ENCODE measurements at places on chromosomes 12 and 14. TPM values are rescaled to one million over a fixed set of nuclear protein-coding genes. Genes with fewer than 3 reads are reported as not detected.

DNA sequence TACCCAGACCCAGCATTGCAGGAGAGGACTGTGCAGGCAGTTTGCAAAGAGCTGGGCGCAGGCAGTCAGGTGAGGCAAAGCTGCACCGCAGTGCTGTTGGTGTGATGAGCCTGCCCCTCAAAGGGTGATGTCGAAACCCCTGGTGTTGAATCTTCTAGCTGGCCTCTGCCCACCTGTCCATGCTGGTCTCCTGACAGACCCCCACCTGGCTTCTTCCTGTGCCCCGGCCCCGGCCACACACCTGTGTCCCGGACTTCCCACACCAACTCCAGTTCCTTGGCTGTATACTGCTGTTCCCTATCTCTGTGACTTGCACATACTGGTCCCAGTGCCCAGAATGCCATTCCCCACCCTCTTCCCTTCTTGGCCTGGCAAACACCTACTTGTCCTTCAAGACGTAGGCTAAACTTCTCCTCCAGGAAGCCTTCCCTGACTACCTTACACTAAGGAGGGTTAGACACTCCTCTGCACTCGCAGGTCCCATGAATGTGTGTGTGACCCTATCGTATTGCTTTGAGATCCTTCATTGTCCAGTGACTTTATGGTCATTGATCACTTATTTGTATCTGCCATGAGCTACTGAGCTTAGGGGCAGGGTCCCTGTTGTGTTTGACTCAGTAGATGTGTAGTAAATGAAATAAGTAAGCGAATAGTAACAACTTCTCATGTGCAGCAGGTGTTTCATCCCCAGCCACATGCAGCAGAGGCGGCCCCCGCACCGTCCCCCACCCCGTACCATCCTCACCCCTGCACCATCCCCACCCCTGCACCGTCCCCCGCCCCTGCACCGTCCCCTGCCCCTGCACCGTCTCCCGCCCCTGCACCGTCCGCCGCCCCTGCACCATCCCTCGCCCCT is 37.4 kb downstream of the ESRRB start:
- no peak for DNase-seq

DNA sequence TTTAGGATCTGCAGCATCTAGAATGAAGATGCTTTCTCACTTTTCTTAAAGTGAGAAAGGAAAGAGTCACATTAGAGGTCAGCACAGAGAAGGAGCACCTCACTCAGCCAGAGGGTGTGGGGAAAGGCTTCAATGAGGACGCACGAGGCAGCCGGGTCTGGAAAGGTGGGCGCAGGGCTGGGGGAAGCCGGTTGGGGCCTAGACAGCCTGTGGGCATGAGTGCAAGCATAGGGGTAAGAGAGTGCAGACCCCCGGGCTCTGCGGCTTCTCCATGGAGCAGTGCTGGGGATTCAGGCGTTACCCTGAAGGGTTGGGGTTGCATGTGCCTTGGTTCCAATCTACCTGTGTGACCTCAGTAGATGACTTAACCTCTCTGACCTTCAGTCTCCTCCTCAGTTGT is 49.9 kb downstream of the KRT80 start:
- DNase-seq, result no peak

DNA sequence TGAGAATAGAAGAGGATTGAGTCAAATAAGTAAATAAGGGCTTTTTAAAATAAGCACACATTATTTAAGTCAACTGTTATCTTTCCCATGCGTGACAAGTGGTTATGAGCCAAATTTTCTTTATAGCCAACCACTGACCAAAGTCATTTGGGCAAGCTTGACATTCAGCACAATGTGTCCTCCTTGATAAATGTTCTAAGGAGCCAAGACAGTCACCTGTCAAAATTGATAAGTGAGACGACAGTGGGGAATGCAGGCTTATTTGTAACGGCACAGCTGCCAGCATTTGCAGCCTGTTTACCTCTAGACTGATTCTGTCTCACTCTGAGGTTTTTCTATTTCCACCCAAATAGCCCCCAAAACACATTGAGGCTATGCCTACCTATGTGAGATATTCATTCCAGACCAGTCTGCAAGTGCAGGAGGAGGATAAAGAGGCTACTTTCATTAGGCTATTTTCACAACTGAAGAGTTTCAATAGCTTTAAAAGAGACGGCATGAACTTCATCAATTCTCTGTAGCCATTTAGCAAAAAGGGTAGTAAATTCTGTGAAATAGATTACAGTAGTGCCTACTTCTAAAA is 339.5 kb downstream of the PDZRN4 start:
- no peak for DNase-seq

DNA sequence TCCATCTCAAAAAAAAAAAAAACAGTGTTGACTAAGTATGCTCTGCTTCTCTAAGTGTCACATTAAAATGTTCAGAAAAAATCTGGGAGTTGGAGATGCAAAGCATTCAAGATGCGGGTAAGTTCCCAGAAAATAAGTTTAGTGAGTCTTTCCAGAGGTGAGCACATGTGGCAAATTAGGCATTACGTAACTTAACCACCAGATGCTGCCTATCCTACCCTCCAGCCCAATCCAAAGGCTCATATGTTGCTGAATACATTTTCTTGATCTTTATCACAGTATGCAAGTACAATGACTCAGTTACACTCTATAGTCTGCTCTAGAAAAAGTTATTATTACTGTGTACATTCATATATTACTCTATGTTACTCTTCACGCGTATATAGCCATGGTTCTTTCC is 3.6 kb downstream of the SLC2A14 start:
- DNase-seq, result no peak

GRCh38 chr12:116962197-116962596 is 51.4 kb downstream of the FBXW8 start:
- no peak for DNase-seq

DNA sequence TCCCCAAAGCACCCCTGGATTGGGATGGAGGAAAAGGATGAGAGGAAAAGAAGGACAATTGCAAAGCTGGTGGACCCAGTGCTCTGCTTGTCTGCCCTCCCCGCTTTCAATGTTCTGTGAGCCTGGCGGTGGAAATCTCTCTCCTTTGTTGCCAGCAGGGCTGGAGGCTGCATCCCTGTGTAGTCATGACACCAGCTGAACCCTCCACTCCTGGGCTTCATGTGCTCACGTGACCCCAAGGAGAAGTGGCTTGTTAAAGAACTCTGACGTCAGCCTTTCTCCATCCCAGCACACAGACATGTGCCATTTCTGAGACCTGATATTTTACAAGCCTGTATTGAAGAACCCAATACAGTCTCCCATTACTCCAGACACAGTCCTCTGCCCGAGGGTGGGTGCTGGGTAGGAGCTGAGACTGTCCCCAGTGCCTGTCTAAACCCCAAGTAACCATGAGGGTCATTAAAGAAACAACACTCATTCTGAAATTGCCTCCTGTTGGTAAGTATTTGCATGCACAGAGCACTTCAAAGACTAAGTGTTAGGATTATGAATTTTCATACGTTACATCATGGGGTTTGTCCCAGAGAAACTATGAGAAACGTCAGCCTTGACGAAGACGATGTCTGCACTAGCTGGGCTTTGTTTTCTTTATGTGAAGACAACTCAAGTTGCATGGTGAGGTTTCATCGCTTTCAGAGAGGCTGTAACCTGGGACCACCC is 21.7 kb downstream of the GALNT16 start:
- no peak for DNase-seq

DNA sequence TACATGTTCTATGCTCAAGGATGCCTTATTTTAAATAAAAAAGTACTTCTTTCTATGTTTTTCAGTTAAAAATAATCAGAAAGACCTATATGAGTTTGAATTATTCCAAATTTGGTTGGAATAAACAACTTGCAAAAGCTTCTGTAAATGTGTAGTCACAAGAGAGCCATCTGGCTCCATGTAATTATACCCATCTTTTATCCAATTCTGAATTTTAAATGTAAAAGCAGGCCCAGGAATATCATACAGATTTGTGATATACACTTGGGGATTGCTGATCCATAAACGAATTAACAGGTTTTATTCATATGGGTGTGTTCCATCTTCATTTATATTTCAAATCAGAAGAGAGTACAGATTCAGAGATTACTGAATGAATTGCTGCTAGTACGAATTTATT is 329.2 kb upstream of the LRFN5 start:
- DNase-seq, result no peak

DNA sequence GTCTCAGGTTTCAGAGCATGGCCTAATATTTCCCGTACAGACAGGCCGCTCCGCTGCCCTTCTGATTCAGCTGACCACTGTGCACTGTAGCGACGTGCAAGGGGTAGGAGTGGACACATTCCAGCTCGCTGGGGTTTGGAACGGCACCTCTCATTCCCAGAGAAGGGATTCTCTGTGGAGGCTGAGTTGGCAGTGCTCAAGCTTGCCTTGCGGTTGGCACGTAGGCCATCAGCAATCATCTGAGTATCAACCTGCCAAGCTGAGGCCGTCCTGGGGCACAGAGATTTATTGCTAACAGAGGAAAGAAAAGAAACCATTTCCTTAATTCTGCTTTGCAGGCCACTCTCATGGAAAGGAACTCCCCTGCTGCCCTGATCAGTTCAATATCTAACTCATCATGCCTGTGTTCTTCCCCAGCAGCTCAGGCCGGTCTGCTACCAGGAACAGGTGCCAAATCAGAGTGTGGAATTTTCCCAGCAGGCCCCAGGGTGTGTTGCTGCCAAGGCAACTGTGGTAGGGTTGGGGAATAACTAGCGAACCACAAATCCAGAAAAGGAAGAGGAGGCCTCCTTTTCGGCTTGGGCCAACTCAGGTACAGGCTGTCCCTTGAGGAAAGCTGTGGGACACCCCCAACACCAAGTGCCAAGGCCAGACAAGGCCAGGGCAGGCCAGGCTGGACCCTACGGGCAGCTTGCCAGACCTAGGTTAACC is 92.5 kb downstream of the SSPN start:
- no peak for DNase-seq

GRCh38 chr14:69260190-69260860 is 367 bp downstream of the GALNT16 start:
- peak; percentile 47 for DNase-seq

DNA sequence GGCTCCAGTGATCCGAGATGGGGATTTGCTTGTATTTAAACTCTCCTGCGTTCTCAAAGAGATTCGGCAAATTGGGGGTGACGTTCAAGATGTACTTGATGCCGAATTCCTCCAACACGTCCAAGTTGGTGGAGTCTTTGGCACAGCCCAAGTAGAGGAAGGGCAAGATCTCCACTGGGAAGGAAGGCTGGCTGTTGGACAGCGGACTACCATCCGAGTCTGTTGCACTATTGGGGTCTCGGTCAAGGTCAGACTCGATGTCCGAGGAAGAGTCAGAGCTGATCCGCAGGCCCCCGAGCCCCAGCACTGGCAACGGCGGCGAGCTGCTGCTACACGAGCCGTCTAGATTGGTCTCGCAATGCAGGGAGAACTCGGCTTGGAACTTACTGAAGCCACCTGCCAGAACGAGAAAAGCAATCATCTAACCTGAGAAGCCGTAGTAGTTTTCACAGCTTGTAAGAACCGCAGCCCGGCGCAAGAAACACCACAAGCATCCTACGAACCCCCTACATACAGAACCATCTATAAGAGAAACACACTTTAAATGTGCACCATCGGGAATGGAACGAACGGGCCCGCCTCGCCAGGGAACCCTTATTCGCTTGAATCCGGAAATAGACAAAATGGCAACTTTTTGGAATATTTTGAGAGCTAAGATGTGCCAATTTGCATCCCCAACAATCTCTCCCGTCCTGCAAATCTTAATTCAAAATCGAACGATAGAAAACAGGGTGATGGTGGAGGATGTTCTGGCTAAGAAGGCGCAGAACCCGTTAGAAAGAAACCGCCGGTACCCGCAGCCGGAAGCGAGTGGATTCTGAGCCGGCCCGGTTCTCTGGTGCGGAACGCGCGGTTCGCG is 1.4 kb downstream of the DUSP6 start:
- no peak for DNase-seq

DNA sequence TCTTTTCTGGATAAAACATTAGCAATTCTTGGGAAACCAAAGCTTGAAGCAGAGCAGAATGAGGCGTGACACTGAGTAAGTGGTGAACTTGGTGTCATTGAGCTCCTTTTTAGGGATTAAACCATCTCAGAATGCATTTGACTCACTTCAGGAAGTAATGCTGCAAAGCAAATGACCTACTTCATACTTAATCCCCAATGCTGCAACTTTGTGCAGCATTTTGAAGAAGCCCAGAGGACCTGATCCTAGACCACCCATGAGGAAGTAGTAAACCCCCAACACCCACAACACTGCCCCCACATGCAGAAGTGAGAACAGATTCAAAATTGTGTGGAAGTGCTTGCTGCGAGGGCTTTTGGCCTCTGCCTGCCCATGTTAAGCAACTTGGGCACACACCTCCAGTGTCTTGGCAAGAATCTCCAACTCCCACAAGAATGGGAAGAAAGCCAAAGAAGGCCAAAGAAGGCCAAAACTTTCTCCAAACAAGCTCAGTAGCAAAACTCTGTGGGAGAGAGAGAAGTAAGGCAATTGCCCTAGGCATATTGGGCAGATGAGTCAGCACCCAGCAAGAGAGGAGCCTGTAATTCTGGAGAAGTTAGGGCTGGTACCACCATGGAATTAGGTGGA is 69.2 kb upstream of the ETV6 start:
- DNase-seq, result no peak

- no peak for DNase-seq
These were observed 348.5 kb upstream of the TBX3 start for GRCh38 chr12:115032521-115032920.

DNA sequence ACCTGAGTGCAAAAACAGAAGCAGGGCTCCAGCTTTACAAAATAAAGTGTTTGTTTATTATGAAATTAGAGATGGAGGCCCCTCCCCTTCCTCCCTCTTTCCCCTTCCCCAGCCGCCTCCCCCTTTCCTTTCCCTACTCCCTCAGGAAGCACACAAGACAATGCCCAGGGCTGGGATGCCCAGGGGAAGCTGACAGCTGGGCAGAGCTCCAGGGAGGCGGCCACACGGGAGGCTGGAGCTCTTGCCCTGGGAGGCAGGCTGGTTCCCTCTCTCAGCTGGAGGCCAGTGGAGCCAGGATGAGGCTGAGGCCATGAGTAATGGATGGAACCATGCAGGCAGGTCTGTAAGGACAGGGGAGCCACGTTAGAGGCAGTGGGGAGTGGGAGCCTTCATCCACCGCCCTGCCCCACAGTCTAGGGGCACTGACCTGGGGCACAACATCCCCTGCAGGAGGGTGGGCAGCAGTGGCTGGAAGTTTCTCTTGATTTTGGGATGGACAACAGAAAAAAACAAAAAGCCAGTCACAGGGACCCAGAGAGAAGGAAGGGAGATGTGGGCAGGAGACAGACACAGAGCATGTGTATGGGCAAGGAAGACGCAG is 5.1 kb downstream of the PSMB11 start:
- DNase-seq, result no peak

ALX1 gene
- 3.1 TPM for total RNA-seq

SLC5A8 gene
- not detected for total RNA-seq

OR6C75 gene
- total RNA-seq, result not detected

BATF gene
- not detected for total RNA-seq

CCDC196 gene
- total RNA-seq, result not detected

SPRING1 gene
- total RNA-seq, result 73.8 TPM

RERGL gene
- total RNA-seq, result not detected

NUP37 gene
- total RNA-seq, result 17.3 TPM

BCL11B gene
- 1.0 TPM for total RNA-seq
